Pulmonary artery endothelial cell (primary cell): ENCODE measurements at places on chromosomes 16 and 17. TPM values are rescaled to one million over a fixed set of nuclear protein-coding genes. Genes with fewer than 3 reads are reported as not detected.

NXPH3 gene
- 0.79 and 2.7 TPM in 2 replicates for total RNA-seq

CHCT1 gene
- 0.07 and 0.11 TPM in 2 replicates for total RNA-seq

DUS1L gene
- 66.1 and 84.1 TPM in 2 replicates for total RNA-seq

CCDC78 gene
- total RNA-seq = 1.3 and 1.4 TPM in 2 replicates

CDK3 gene
- 1.1 and 1.2 TPM in 2 replicates for total RNA-seq

GRAP gene
- total RNA-seq = 16.5 and 20.5 TPM in 2 replicates

HOXB2 gene
- 5.1 and 5.3 TPM in 2 replicates for total RNA-seq

SCIMP gene
- not detected in 2 replicates for total RNA-seq

PSMC5 gene
- 134 and 137 TPM in 2 replicates for total RNA-seq

TMC5 gene
- not detected in 2 replicates for total RNA-seq

MAP2K4 gene
- total RNA-seq = 21.6 and 23.9 TPM in 2 replicates

C16orf46 gene
- 0.13 and 0.35 TPM in 2 replicates for total RNA-seq

MFAP4 gene
- total RNA-seq = not detected in 2 replicates

NCOR1 gene
- 96.1 and 138 TPM in 2 replicates for total RNA-seq

KAT2A gene
- total RNA-seq = 7.1 and 13.2 TPM in 2 replicates

MYO1D gene
- 49.0 and 76.4 TPM in 2 replicates for total RNA-seq

ADGRG1 gene
- total RNA-seq = 22.8 and 32.1 TPM in 2 replicates

SSTR5 gene
- total RNA-seq = 0.07 TPM in 1 of 2 replicates, not detected in the other

HS3ST3A1 gene
- total RNA-seq = not detected in 2 replicates

TMEM100 gene
- total RNA-seq = 0.33 and 0.60 TPM in 2 replicates

PTX4 gene
- not detected in 2 replicates for total RNA-seq

TNFRSF17 gene
- not detected in 2 replicates for total RNA-seq

OTOP2 gene
- total RNA-seq = not detected in 2 replicates

P2RX1 gene
- total RNA-seq = 0.11 TPM in 1 of 2 replicates, not detected in the other

ABCA8 gene
- 45.5 and 51.0 TPM in 2 replicates for total RNA-seq

TPSB2 gene
- not detected in 2 replicates for total RNA-seq

TPSG1 gene
- total RNA-seq = not detected in 2 replicates
